GM12891 (cell line): ENCODE measurements at places on chromosomes 5 and 9.

DNA sequence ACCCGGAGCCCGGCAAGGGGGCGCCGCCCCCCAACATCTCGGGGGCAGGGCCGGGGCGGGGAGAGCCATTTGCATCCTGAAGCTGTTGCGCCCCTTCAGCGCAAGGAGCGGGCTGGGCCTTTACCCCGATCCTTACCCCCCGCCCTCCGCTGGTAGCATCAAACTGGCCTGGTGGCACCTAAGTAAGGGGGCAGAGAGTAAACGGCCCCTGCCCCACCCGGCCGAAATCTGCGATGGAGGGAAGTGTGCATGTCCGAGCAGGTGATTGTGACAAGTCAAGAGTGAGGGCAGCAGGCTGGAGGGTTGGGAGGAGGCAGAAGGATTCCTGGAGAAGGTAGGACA lies 101.2 kb downstream of the ESM1 start:
- DNase-seq = no peak

- no peak for DNase-seq
Measured at GRCh38 chr5:36619012-36619635, 12.7 kb downstream of the SLC1A3 start.

- DNase-seq = peak; percentile 12
Measured at GRCh38 chr9:131112374-131113154, 12.8 kb upstream of the NUP214 start.

- DNase-seq = no peak
Measured at GRCh38 chr5:623531-623930, 11.4 kb downstream of the CEP72 start.

DNA sequence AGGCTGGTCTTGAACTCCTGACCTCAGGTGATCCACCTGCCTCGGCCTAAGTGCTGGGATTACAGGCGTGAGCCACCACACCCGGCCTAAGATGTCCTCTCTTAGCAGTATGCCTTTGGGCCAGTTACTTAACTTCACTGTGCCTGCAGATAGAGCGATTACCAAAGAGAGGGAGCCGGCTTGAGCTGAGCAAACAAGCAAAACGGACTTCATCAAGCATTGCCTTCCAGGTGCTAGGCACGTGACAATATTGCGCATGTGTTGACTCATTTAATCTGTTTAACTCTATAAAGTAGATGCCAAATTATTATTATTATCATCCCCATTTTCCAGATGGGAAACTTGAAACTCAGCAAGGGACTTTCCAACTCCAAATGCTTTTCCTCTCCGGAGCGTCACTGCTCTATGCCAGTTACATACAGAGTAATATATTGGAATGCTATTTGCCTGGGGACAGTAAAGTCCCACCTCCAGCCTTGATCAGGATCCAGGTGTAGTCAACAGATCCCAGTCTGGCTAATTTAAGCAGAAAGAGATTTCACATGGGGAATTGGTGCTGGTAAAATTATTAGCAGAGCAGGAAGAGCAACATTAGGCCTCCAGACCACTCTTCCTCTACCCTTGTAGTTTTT lies 5.6 kb upstream of the C9orf152 start:
- no peak for DNase-seq

DNA sequence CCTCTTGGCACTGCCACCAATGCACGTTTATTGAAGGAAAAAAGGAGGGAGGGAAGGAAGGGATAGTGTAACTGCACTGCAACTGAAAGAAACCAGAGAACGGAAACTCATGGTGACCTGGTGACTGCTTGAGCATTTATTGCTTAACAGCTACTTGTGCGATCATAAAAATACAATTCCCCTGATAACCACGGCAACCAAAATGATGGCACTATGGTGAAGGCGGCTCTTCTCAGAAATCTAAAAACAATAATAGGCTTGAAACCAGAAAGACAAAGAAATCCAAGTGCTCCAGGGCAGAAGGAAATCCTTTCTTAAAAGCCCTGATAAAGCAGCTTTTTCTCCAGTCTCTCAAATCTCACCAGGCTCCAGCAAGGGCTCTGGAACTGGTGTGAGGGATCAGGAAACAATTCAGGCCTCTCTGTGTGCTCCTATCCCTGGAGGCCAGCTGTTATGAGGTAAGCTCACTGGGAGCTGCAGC lies 1.9 kb downstream of the FBXO10 start:
- DNase-seq = no peak
